SK-N-SH (cell line): ENCODE measurements at places on chromosomes 3 and 15. TPM values are rescaled to one million over a fixed set of nuclear protein-coding genes. Genes with fewer than 3 reads are reported as not detected.

DNA sequence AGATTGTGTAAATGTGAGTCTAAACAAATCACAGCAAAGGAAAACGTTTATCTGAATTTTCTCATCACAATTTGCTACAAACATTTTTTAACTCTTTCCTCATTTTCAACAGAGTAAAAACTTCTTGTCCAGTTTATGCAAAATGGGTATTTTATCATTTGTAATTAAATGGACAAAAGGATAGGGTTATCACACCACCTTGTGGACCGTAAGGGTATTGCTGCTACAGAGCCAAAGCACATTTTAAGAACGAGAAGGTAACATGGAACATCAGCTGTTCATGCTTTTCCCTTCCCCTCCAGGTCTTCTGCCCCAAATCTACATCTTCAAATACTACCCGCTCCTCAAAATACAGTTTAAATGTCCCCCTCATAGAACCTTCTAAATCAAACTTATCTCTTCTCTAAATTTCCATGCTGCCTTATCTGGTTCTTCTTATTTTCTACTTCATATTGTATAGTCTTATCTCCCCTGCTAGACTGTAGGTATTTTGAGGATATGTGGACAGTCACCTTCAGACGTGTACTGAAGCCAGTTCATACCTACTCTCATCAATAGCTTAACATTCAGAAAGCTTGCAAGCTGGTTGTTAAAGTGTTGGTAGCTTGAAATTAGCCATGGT, 12.8 kb upstream of the SETMAR start:
- peak; percentile 32 for DNase-seq
- H3K4me1 ChIP-seq: no peaks in the 10 kb centered on the region
- no peak overlapping the region for H3K27ac ChIP-seq
- H3K4me3 ChIP-seq: no peak overlapping the region
- H3K27me3 ChIP-seq: no peaks in the 10 kb centered on the region; the same call in 1 of the 2 replicates

- DNase-seq: no peak
- no peaks in the 10 kb centered on the region for H3K36me3 ChIP-seq
- no peaks in the 10 kb centered on the region for H3K4me1 ChIP-seq
- no peak overlapping the region for H3K4me3 ChIP-seq
These were observed 20.0 kb downstream of the BCHE start for GRCh38 chr3:165817160-165817709.

GRCh38 chr3:108861401-108861800, 38.8 kb downstream of the TRAT1 start:
- no peaks in the 10 kb centered on the region for H3K27me3 ChIP-seq
- no peak overlapping the region for H3K27ac ChIP-seq
- H3K4me1 ChIP-seq: 0 out of 2 replicates have a peak, but pooled peaks cover 4% of the 10 kb centered on the region
- H3K4me3 ChIP-seq: no peak overlapping the region
- no peaks in the 10 kb centered on the region for H3K36me3 ChIP-seq
- DNase-seq: no peak

DNA sequence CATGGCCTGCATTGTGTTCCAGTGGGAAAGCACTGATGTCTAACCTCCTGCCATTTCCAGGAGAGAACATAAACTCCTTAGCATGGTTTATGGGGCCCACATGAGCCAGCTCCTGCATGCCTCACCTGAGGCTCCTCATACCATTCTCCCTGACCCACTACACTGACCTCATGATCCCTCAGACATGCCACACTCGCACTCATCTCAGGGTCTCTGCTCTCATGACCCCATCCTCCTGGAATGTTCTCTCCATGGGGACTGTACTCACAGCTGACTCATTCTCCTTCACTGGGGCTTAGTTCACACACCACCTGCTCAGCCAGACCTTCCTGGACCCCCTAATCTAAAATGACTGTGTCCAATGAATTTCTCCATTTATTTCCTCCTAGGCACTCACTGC, 4.0 kb upstream of the LMCD1 start:
- no peak for DNase-seq
- no peak overlapping the region for H3K27ac ChIP-seq

DNA sequence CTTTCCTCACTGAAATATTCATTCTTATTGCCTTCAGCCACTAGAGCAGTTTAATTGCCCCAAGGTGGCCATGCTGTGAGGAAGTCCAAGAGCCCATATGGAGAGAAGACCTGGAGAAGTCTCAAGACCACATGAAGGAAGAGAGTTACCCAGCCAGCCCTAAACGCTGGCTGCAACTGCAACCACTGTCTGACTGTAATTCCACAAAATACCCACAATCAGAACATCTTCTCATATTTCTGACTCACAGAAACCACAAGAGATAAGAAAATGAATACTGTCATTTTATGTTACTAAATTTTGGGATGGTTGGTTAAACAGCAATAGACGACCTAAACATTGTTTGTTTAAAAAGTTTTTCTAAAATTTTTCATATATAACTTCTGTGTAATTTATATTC, 14.7 kb upstream of the SST start:
- no peak overlapping the region for H3K4me3 ChIP-seq
- no peaks in the 10 kb centered on the region for H3K4me1 ChIP-seq
- H3K27me3 ChIP-seq: peaks cover 25% of the 10 kb centered on the region; the same call in 1 of the 2 replicates
- H3K36me3 ChIP-seq: no peaks in the 10 kb centered on the region
- no peak for DNase-seq

- H3K36me3 ChIP-seq: no peaks in the 10 kb centered on the region
- no peak overlapping the region for H3K4me3 ChIP-seq
- H3K27ac ChIP-seq: peak overlapping the region; percentile 68
These were observed 1.5 kb downstream of the ZBED2 start for GRCh38 chr3:111593666-111594065.

DNA sequence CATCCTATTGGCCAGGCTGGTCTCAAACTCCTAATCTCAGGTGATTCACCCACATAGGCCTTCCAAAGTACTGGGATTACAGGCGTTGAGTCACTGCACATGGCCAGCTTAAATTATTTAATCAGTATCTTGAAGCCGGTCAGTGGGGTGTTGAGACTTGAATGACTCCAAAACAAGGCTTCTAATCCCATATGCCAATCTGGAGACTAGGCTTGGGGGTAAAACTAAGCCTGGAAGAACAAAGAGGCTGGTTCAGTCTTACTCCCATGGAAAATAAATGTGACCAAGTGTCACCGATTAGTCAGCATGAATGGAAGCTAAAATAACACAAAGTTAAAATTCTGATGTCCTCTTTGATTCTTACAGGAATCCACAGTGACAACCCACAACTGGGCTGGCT, 509.1 kb downstream of the FOXP1 start:
- DNase-seq: no peak
- H3K4me3 ChIP-seq: no peak overlapping the region
- peak overlapping the region; percentile 73 for H3K27ac ChIP-seq

DNA sequence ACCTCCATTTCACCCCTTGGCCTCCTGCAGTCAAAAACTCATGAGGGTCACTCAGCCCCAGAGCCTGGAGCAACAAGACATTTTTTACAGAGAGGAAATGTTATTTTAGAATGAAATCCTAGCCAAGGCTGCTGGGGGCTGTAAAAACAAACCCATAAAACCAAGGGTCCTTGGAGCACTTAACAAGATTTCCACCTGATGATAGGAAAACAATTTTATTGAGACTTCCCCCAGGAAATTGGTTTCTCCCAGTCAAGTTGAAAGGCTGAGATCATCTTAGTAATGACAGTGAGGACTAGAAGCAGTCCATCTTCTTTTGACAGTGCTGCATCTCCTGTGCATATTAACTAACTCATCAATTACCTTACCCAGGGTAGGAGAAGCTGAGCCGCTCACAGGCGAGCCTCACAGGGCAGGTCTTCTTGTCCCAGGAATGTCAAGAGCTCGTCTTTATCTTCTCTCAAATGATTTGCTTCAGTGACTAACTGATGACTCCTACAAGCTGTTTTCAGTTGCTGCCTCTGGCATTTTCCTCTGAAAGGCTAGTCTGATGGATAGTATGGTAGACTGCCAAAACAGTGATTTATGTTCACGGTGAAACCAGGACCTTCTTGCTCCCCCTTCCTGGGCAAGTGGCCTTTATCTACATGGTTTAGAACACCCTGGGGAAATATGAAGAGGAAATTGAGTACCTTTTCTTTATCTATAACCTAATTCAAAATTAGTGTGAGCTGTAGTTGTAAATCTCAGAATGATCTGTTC, 34.6 kb upstream of the AEN start:
- H3K36me3 ChIP-seq: no peaks in the 10 kb centered on the region
- no peaks in the 10 kb centered on the region for H3K27me3 ChIP-seq
- no peak overlapping the region for H3K4me3 ChIP-seq
- peak overlapping the region; percentile 34 for H3K27ac ChIP-seq
- DNase-seq: peak; percentile 72

Gene UCN2
- polyA plus RNA-seq: 0.50 and 0.69 TPM in 2 replicates

Gene ZNF502
- polyA plus RNA-seq: 2.1 and 3.2 TPM in 2 replicates

Gene ALPK3
- polyA plus RNA-seq: 0.16 TPM in 2 replicates
